ENCODE measurements at places on chromosomes 12 and 14. TPM values are rescaled to one million over a fixed set of nuclear protein-coding genes. Genes with fewer than 3 reads are reported as not detected.
A peak's percentile ranks its signal among the peaks of the same experiment; 100 is the strongest.

DNA sequence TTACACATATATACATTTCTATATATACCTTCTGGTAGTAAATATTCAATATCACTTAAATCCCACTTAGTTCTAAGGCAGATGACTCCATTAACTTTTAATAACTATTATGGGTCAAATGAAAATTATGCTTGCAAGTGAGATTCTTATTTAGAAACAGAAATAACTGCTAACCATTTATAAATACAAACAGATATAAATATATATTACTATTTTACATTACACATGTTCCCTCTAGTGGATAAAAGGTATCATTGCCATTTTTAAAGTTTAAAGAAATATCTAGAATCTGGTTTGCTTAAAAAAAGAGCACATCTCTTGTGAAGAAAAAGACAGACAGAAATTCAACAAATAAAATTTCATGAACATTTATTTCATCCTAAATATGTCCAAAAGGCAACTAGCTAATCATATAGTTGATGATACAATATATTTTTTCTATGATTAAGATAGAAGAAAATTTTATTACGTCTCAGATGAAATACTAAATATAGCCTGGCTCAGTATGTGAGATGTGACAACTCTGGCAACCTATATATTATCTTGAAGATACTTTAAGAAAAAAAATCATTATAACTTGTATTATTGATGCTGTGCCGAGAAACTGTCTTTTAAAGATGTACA lies 11.7 kb upstream of the RAD51AP1 start:
- peak; percentile 12 for DNase-seq

DNA sequence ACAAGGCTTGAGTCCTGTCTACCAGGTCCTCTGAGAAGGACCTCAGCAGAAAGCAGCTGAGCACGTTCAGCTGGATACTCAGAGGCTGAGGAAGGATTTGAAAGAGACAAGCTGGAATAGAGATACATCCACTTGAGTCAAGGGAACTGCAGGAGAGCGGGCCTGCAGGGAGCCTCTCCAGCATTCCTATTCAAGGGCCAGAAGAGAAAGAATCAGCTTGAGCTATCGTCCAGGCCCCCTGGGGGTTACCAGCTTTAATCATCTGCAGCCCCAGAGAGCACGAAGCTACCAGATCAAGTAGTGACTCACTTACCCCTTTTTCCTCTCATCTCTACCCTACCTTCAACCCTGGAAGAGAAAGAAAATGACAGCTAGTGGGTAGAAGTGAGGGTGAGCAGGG lies 80.9 kb downstream of the NDUFA12 start:
- no peak for DNase-seq

Gene SYNE3
- 14.5 TPM for total RNA-seq

Gene RNF212B
- total RNA-seq, result not detected

- peak; percentile 48 for DNase-seq
These were observed 116.4 kb downstream of the NTN4 start for GRCh38 chr12:95674163-95674562.

DNA sequence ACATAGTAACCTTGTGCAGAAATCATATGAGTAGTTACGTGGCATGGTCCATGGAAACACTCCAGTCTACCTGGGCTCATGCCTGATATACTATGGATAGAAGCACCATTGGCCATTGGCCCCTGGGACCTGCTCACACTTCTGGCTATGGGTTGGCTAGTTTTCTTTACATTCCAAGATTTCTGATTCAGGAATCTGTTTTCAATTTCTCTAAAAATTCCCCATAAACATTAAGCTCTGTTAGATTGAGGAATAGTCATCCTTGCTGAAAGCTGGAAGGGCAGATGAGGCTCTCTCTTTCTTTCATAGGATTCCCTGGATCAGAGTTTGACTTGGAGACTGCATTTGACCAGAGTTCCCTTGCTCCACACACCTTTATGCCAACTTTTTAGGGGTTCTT lies 37.3 kb upstream of the RAP1B start:
- no peak for DNase-seq

Gene CD27
- 0.27 TPM for total RNA-seq

DNA sequence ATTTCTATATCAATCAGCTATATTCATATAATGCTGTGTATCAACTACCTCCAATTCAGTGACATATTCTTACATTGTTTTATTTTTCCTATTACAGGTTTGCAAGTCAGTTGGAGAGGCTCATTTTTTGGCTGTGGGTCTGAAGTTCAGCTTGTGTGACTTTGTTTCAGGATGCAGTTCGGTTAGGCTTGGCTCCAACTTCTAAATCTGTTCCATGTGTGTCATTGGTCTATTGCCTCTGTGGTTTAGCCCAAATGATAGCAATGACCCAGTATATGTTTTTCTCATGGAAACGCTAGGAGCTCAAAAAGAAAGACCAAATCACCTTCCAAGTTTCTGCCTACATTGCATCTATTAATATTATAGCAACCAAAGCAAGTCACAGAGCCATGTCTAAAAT lies 848.6 kb upstream of the LRFN5 start:
- peak; percentile 88 for DNase-seq

DNA sequence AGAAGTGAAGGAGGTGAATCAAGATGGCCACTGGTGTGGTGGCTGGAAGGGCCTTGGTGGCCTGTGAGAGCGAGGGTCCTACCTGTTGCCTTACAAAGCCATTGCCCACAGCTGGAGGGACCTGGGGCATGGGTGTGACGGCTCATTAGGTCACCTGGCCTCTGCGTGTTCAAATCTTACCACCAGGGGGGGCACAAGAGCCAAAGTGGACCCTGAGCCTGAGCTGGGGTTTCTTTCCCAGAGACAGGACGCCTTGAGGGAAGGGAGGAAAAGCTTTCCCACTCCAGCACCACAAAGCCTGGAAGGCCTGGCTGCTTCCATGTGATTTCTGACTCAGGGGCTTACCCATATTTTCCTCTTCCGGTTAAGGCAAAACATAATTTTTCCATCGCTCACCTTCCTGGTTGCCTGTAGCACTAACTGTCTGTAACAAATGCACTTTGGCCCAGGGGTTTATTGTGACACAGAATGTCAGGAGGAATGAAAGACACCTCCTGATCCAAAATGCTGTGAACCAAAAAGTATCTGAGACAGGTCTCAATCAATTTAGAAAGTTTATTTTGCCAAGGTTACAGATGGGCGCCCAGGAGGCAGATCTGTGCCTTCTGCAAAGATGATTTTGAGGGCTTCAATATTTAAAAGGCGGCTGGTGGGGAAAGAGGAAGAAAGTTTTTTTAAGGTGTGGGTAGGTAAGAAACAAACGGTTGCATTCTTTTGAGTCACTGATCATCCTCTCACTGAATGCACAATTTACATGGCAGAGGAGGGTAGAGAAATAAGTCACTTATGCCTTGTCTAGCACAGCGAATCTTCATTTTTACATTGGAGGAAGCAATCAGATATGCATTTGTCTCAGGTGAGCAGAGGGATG lies 4.3 kb upstream of the CD9 start:
- peak; percentile 93 for DNase-seq

Gene RNASE7
- not detected for total RNA-seq

GRCh38 chr14:73438993-73439392 lies 19.4 kb downstream of the NUMB start:
- peak; percentile 70 for DNase-seq

Gene CPNE6
- total RNA-seq, result not detected

DNA sequence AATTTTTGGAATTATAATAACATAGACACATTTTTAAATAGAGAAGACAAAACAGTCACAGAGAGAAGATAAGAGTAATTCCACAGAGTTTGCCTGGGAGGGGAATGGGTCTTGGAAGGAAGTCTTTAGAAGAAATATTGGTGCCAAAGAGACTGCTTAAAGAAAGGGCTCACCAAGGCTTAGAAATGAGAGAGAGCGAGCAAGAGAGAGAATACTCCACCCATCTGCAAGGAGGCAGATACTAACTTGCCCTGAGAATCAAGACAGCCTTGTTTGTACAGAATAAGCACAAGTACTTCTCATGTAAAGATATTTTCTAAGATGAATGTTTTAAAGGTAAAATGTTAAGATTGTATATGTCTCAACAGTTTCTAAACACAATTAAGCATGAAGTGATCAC lies 165.5 kb downstream of the SLC38A4 start:
- DNase-seq, result peak; percentile 23

DNA sequence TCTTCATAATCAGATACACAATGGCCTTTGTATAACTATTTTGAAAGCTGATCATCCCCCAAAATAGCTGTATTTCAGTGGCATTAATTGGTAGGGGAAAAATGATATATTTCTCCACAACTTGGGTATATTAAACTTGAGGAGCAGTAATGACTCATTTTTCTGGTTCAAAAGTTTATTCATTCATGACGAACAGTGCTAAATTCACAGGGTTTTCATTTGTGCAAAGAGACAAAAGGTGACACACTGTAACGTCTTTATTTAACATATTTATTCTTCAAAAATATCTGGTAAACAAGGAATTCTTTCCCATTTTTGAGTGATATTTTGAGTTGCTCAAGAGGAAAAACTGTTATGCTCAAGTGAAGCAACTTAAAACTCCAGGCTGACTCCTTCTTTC lies 415.5 kb upstream of the SOX5 start:
- no peak for DNase-seq

DNA sequence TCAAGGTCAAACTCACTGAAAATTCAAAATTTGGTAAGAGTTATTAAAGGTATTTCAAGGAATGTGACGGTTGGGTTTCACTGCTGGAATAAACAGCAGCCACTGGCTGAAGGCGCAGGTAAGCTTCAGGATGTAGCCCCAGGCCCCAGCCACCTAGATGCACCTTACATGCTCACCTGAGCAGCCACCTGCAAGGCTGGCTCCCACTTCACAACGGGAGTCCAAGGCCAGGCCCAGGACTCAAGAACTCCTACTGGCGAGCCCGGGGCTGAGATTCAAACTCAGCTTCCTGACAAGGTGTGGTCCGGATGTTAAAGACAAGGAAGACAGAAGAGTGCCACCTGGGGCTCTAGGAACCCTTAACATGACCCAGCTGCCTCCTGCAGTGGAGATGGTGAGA lies 78.4 kb downstream of the ITPK1 start:
- DNase-seq, result no peak

- DNase-seq, result no peak
These were observed 398.9 kb downstream of the EGLN3 start for GRCh38 chr14:33551963-33552362.

Gene OTOGL
- total RNA-seq, result 0.40 TPM

Gene LRP1-AS
- total RNA-seq, result 0.66 TPM

GRCh38 chr12:5318874-5319273 lies 113.0 kb upstream of the NTF3 start:
- DNase-seq, result no peak

DNA sequence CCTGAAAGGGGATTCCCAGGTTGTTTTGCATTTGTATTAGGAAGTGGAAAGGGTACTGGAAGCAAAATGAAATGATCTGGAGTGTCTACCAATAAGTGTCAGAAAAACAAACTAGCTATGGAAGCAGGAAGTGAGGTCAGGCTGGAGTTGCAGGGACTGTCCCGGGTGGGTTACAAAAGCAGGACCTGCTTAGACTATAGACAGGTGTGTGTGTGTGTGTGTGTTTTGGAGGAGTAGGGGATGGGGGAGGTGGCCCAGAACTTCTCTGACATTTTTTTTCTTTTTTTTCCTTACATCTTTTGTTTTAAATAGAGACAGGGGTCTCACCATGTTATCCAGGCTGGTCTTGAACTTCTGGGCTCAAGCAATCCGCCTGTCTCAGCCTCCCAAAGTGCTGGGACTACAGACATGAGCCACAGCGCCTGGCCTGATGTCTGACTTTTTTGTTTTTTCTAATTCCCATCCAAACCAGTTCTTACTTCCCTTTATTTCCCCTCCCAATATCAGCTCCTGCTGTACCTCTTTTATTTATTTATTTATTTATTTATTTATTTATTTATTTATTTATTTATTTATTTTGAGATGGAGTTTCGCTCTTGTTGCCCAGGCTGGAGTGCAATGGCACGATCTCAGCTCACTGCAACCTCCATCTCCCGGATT lies 512 bp upstream of the RND1 start:
- DNase-seq, result no peak

DNA sequence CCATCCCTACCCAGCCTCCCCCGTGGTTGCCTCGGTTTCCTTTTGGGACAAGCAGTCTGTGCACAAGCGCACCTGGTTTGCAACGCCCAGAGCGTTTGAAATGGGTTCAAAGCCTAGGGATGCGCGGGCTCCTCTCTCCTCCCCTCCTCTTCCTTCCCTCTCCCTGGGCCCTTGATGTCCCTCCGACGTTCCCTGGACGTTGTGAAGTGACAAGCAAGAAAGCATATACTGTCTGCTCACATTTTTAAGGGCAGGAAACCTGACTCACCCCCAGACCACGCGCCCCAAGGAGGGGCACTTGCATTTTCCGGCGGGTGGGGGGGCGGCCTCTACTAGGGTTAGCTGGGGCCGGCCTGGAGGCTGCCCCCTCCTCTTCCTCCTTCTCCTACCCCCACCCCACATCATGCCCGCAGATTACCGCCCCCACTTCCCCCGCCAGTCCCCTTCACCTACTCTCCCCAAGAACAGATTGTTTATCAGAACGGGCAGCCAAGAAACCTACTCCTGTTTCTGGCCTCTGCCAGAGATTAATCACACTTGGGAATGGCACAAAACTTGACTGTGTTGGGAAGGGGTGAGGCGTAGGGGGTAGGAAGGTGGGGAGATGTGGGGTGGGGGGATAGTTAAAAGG lies 9.5 kb upstream of the IRF2BPL start:
- peak; percentile 53 for DNase-seq

DNA sequence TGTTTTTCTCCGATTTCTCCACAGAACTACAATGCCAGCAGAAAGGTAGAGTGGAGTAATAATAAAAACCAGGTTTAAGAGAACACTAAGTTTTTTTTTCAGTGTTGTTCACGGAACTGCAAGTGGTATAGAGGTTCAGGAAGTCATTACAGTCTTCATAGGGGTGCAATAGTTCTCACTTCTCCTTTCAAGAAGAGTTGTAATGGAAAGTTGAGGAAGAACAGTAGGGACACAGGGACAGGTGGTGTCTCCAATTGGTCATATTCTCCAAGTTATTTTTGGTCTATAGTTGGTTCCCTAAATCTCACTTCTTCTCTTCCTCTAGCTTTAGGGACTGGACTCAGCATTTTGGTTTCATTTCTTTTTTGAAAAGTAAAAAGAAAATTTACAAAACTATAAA lies 894.0 kb downstream of the NRXN3 start:
- peak; percentile 37 for DNase-seq

GRCh38 chr12:87794854-87795253 lies 234.3 kb downstream of the C12orf50 start:
- no peak for DNase-seq

Gene C1S
- 91.1 TPM for total RNA-seq

Gene CIROP
- not detected for total RNA-seq

DNA sequence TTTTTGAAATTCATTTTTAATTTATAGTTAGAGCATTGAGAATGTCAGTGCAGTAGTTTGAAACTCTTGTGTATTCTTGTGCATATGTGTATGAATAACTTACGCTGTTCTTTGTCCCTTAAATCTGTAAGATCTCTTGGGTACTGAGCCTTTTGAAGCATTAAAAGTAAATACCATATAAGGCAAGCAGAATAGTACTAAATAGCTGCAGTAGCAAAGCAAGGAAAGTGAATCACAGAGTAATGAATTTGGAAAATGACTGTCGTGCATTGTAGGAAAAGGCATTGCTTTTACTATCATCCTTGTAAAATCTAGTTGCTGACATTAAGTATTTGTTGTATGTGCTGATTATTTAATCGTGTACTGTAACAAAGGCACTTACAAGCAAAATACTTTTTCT lies 12.1 kb downstream of the CNOT2 start:
- DNase-seq, result no peak

Gene EMP1
- total RNA-seq, result 70.0 TPM

Gene AVPR1A
- total RNA-seq, result 11.7 TPM

Gene AMN
- 0.58 TPM for total RNA-seq

GRCh38 chr12:107748472-107748871 lies 12.5 kb downstream of the PRDM4 start:
- DNase-seq, result peak; percentile 6

Gene CD4
- 3.1 TPM for total RNA-seq

GRCh38 chr12:124630791-124631313 lies 63.4 kb upstream of the NCOR2 start:
- no peak for DNase-seq

Gene KRT82
- total RNA-seq, result not detected

All from muscle of leg (tissue), 16 donors.